ENCODE measurements at places on chromosomes 1 and 21.

DNA sequence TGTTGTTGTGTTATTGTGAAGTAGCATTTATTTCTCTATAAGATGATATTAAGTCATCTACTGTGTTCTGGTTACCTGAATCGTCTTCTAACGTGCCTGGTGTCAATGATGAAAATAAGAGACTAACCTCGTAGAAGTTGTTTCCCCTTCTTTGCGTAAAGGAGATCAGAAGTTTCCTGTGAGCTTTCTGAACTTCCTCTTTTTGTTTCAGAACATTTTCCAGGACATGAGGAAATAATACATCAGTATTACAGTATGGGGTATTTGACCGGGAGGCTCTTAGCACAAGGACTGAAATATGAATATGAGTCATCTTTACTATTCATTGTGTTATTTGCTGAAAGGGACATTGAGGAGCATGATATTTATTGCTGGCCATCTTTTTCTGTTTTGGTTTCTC lies 1.3 kb downstream of the ST6GALNAC3 start:
- peak; percentile 12 for DNase-seq

DNA sequence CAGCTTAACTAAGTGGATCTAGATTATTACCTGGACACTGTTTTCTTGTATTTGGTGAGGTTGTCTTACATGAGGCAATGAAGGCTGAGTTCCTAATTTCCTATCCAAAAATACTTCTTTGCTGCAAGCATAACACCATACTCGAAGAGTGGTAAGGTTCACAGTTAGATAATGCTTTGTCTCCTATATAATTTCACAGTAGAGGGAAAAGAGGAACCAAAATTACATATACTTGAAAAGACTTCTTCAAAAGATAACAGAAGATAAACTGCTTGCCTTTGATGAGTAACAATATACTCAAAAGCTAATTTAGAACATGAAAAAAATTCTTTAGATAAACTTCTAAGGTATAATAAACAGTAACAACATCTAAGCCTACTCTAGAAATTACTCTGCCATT lies 20.4 kb downstream of the USP33 start:
- no peak for DNase-seq

DNA sequence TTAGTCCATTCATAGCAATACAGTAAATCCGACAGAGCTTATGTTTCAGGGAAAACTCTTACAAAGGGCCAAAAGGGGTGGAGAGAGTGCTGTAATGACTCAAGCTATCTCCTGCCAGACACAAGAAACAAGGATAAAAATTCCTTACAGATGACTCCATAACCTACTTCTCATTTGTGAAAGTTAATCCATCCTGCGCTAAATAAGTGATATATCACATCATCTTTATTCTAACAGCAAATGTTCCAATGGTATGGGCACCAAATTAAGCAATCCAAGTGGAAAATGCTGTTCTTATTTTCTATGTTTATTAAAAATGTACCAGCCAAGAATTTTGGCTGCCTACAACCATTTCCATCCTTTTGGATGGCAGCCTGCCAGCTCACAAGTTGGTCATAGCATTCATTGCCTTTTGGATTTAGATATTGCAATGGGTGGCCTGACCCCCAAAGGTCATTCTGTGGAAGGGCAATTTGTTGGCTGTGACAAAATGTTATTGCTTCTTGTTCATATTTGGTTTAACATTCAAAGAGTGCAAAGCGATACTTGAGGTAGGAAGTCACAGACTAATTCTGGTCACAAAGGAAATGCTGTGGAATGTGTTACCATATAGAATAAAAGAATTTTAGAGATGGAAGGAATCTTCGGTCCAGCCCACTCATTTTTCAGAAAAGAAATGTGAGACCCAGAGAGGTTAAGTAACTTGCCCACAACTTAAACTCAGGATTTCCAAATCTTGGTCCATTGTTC lies 2.8 kb upstream of the ENAH start:
- DNase-seq = peak; percentile 94

DNA sequence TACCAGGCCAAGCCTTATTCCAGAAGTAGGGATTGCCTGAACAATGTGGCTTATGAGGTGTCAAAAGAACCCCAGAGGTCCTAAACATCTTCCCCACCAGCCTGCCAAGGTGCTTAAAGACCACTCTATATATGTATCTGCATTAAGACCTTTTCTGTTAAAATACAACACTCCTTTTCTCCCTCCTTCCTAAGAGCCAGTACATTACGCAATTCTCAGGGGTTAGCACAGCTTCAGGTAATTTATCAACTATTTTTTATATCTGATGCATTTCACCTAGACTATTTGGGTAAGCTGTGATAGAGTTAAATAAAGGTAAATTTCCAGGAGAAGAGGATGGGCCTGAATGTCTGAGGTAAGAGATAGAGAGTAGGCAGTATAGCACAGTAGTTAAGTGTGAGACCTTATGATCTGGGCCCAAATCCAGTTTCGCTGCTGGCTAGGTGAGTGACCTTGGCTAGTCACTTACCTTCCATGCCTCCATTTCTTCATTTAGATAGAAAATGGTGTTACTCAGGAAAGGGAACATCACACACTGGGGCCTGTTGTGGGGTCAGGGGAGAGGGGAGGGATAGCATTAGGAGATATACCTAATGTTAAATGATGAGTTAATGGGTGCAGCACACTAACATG lies 5.1 kb upstream of the CCN1 start:
- no peak for DNase-seq

DNA sequence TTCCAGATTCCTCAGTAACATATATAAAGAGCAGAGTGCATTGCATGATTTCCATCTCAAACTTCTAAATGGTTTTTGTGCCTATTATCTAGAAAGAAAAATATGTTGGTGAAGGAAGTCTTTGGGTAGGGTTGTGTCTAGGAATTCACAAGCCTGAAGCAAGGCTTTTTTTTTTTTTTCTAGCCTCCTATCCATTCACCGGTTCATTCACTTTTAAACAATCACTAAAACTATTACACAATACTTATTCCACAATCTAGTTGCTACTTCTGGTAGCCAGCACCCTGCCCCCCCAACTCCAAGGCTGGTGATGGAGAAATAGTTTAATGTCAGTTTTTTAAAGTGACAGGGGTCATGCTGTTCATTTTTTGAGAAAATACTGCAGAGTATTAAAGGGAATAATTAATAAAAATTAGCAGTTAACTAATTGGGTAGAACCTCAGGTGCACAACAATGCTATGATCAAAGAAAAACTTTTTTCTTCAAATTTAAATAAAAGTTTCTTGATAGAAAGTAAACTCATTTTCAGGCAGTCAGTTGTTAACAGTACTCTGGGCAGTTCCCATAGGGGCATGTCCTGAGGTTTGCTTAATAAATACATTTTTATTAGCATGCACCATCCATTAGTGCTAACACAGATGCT lies 10.9 kb downstream of the IRF2BP2 start:
- no peak for DNase-seq

- DNase-seq = no peak
Measured at GRCh38 chr1:151346082-151346768, 827 bp downstream of the RFX5 start.

GRCh38 chr1:223212441-223212840 lies 69.4 kb upstream of the TLR5 start:
- DNase-seq = no peak

DNA sequence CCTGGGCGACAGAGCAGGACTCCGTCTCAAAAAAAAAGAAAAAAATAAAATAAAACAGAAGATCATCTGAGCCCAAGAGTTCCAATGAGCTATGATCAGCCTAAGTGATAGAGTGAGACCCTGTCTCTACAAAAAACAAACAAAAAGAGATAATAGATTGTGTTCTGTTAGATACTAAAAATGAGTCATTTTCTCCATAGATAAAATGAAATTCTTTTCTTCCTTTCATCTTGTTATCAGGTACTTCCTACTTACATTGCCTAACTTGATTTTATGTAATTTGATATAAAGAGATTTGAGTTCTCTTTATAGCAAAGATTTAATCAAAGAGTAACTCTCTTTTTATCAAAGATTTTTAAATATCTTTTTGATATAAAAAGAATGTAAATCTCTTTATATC lies 19.3 kb upstream of the PTGS2 start:
- no peak for DNase-seq

- DNase-seq = no peak
Measured at GRCh38 chr1:231218078-231218477, 22.9 kb upstream of the GNPAT start.

DNA sequence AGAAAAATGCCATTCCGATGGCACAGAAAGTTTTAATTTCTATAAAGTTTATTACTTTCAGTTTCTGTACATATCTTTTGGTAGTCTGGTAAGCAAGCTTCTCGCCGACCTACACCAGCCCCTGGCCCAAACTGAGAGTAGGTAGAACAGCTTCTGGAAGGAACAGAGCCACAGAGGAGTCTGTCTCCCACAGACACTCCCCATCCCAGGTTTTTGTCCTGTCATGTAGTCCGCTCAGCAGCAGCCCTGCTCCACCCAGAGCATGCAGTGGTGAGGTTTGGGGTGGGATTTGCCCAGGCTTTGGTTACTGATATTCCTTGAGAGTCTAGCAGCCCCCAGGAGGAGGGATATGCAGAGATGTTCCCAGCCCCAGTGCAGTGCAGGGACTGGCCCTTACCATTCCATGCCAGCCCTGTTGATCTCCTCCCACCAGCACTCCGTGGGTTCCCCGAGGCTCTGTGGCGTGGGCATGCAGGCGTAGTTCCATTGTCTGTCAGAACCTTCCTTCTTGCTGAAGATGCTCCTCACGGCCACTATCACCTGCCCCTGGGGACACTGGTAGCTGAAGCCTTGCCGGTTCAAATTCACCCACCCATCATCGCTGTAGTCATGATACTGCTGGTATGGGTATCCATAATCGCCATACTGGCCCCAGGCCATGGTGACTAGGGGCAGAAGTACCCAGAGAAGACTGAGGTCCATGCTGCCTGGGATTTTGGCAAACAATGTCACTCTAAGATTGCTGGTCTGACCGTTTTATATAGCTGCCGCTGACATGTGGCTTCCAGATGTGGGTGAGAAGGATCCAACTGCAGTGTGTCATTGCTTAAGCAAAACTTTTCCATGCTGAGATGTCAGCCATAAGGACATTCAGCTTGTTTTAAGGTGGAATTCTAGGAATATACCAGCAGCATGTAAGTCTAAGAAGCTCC lies at the start of gene DPT:
DPT (minus strand) TSS at position 734 of the 932 bp plus-strand sequence; CDS start at position 702, 32 bp downstream.
- peak; percentile 94 for DNase-seq

- DNase-seq = peak; percentile 80
Measured at GRCh38 chr1:31712068-31712467, 8.3 kb upstream of the COL16A1 start.

DNA sequence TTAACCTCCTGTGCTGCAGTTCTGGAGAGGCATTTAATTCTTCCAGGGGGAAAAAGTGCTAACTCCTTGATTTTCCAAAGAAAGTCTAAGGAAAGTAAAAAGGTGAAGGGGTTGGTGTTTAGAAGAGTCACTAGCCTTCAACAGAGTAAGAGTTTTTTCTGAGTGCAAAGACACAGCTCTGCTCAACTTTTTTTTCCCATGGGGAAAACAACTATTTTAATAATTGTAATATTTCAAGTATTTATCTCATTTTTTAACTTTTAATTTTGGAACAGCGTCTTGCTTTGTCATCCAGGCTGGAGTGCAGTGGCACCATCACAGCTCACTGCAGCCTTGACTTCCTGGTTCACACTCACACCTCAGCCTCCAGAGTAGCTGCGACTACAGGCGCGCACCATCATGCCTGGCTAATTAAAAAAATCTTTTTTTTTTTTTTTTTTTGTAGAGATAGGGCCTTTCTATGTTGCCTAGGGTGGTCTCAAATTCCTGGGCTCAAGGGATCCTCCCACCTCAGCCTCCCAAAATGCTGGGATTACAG lies 202.6 kb downstream of the APP start:
- DNase-seq = no peak

GRCh38 chr1:222420633-222421032 lies 127.3 kb downstream of the HHIPL2 start:
- no peak for DNase-seq

DNA sequence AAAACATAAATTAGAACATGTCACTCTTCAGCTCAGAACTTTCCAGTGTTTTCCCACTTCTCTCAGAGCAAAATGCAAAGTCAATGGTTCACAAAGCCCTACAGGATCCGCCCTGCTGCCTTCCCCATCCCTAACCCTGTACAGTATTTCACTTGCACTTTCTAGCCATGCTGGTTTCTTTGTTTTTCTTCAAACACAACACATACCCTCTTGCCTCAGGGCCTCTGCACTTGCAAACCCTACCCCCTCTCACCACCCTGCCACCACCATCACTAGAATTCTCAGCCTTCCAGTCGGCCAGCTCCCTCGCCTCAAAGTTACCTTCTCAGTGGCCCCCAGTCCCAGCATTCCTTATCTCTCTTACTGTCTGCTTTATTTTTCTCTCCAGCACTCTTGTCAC lies 17.6 kb downstream of the TEX35 start:
- peak; percentile 29 for DNase-seq

GRCh38 chr1:186375929-186376319 lies 286 bp downstream of the ODR4 start:
- DNase-seq = no peak

DNA sequence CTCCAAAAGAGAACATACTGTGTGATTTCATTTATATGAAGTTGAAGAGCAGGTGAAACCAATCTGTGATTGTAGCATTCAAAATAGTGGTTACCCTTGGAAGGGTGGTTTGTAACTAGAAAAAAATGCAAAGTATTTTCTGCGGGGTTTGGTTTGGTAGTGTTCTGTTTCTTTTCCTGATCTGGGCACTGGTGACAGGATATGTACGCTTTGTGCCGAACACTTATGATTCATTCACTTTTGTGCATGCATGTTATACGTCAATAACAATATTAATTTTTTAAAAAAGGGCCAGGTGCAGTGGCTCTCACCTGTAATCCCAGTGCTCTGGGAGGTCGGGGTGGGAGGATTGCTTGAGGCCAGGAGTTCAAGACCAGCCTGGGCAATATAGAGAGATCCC lies 63.8 kb downstream of the CD34 start:
- no peak for DNase-seq

- DNase-seq = no peak
Measured at GRCh38 chr21:38852278-38852677, 46.5 kb downstream of the ETS2 start.

GRCh38 chr1:12338823-12339222 lies 109.0 kb downstream of the VPS13D start:
- no peak for DNase-seq

DNA sequence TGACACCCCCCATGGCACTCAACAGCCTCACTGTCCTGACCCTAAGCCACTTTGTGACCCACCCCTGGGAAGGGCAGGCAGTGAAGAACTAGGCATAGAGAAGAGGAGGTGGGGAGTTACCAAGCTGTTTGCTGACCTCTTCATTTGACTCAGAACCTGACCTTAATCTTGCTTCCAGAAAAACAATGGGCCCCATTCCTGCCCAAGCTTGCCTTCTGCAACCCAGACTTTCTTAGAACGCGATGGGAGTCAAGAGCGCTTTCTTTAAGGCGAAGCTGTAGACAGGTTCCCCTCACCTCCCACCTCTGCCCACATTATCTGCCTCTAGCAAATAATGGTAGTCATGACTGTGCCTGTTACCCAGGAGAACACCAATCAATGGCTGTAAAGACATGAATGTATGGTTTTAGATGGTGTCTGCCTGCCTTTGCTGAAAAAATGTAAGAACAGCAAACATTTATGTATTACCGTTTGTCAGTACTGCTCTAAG lies 8.2 kb upstream of the CBR3 start:
- no peak for DNase-seq
